ENCODE measurements at places on chromosomes 12 and 14.

- H3K36me3 ChIP-seq: no peaks in the 10 kb centered on the region
- H3K4me3 ChIP-seq: no peak overlapping the region
- H3K27me3 ChIP-seq: no peaks in the 10 kb centered on the region
- DNase-seq: no peak
Observed at GRCh38 chr14:30748343-30748742, 126.0 kb upstream of the COCH start.

DNA sequence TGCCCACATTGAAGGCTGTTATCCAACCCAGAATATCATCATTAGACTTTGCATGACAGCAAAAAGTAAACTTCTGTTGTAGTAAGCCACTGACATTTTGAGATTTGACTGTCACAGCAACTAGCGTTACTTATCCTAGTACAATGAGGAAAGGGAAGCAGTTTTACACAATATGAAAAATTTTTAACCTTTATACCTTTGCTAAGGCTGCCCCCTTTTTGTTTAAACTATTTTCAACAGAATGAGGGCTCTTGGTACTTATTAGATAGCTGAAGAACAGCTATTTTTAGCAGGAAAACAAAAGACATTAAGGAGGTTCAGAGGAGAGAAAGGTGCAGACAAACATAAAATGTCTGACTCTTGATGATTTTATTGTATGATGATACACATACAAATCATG lies 23.4 kb upstream of the TMX1 start:
- no peak overlapping the region for H3K4me3 ChIP-seq
- H3K27ac ChIP-seq: no peak overlapping the region
- no peak for DNase-seq
- no peaks in the 10 kb centered on the region for H3K36me3 ChIP-seq
- no peaks in the 10 kb centered on the region for H3K4me1 ChIP-seq

DNA sequence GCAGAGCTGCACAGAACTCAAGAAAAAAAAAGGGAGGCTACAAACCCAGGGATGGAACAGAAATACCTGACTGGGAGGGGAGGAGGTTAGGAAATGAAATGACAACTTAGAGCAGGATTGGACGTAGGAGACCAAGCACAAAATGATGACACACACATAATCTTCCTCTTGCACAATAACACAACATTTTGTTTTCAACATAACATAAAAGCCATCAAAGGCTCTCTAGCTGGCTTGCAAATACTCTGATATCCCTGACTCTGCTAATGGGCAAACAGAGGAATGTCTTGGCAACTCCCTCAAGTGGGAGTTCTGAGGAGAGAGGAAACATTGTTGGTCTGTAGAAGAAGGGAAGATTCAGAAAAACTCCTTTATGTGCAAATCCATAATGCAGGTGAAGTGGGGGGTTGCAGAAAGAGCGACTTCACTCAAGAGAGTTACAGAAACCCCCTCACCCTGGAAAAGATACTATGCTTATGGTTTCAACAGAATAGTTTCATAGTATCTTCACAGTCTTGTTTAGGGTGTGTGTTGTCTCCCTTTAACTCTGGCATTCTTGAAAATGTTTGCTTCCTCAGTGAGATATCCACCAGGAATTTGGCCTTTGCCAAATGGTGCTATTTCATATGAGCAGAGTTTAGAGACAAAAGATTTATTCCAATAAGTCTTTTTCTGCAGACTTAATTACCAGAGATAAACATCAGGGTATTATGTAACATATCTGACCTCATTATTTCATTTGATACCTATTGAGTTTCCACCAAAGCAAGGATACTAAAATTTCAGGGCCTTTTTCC lies 43.8 kb upstream of the LTBP2 start:
- peak; percentile 19 for DNase-seq
- no peaks in the 10 kb centered on the region for H3K4me1 ChIP-seq
- H3K27me3 ChIP-seq: no peaks in the 10 kb centered on the region
- no peak overlapping the region for H3K4me3 ChIP-seq

GRCh38 chr12:2475984-2476383 lies 318.8 kb upstream of the FKBP4 start:
- peak overlapping the region; percentile 58 for H3K4me3 ChIP-seq
- no peak overlapping the region for H3K27ac ChIP-seq
- no peaks in the 10 kb centered on the region for H3K27me3 ChIP-seq
- no peak for DNase-seq

- no peak overlapping the region for H3K4me3 ChIP-seq
- no peak overlapping the region for H3K27ac ChIP-seq
- DNase-seq: no peak
- peaks cover 80% of the 10 kb centered on the region for H3K36me3 ChIP-seq
- peaks cover 5% of the 10 kb centered on the region for H3K4me1 ChIP-seq
- no peaks in the 10 kb centered on the region for H3K27me3 ChIP-seq
Observed at GRCh38 chr14:104700747-104701217, 11.4 kb downstream of the INF2 start.

GRCh38 chr12:9124383-9125031 lies 8.8 kb upstream of the A2M start:
- H3K36me3 ChIP-seq: no peaks in the 10 kb centered on the region
- H3K27me3 ChIP-seq: no peaks in the 10 kb centered on the region
- no peak overlapping the region for H3K27ac ChIP-seq
- DNase-seq: no peak
- H3K4me3 ChIP-seq: no peak overlapping the region

Measured in trophoblast cell (in vitro differentiated cells and primary cell).